Left lobe of liver (tissue), 2 donors: ENCODE measurements at places on chromosomes 13 and 19.

GRCh38 chr19:1690699-1691307, 38.4 kb upstream of the TCF3 start:
- DNase-seq, result no peak

GRCh38 chr13:58850161-58850560, 1218.6 kb downstream of the PCDH17 start:
- no peak for DNase-seq

GRCh38 chr19:925087-925525, 729 bp upstream of the ARID3A start:
- no peak for DNase-seq

- no peak for DNase-seq
Observed at GRCh38 chr13:35159041-35159440, 217.0 kb downstream of the NBEA start.

GRCh38 chr19:29520390-29520789, 5.4 kb upstream of the VSTM2B start:
- no peak for DNase-seq

- peak; percentile 95 for DNase-seq
Observed at GRCh38 chr13:50124536-50125303, 109.5 kb downstream of the KCNRG start.

- no peak for DNase-seq
Observed at GRCh38 chr13:35984776-35985453, 146.3 kb downstream of the DCLK1 start.

DNA sequence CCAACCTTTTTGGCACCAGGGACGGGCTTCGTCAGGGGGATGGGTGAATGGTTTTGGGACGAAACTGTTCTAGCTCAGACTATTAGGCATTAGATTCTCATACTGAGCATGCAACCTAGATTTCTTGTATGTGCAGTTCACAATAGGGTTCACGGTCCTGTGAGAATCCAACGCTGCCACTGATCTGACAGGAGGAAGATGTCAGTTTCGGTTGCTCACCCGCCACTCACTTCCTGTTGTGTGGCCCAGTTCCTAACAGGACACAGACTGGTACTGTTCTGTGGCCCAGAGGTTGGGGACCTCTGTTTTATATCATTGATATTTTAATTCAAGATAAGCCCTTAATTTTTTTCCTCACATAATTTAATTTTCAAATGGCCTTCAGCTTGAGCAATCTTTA, 26.7 kb upstream of the TDRD3 start:
- DNase-seq, result no peak

DNA sequence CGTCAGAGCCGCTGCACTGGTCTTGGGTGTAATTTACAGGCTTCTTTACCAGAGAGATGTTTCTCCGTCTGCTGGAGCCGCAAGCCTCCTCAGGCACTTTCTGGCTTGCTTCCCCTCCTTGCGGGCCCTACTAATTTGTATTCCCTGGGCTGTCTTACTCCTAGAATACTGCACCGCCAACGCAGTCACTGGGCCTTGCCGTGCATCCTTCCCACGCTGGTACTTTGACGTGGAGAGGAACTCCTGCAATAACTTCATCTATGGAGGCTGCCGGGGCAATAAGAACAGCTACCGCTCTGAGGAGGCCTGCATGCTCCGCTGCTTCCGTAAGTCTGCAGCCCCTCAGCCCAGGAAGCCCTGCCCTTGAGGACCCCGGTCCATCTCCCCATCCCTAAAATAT, 14.1 kb upstream of the C19orf33 start:
- no peak for DNase-seq

GRCh38 chr13:42653679-42654078, 79.7 kb downstream of the TNFSF11 start:
- no peak for DNase-seq

- peak; percentile 69 for DNase-seq
Observed at GRCh38 chr19:16702123-16702522, 17.5 kb upstream of the NWD1 start.

GRCh38 chr19:18321734-18322102, 1.2 kb downstream of the LSM4 start:
- DNase-seq, result no peak

- DNase-seq, result no peak
Observed at GRCh38 chr19:23402388-23402787, 7.1 kb upstream of the ZNF91 start.

GRCh38 chr13:28877408-28877807, 57.3 kb downstream of the MTUS2 start:
- DNase-seq, result no peak

DNA sequence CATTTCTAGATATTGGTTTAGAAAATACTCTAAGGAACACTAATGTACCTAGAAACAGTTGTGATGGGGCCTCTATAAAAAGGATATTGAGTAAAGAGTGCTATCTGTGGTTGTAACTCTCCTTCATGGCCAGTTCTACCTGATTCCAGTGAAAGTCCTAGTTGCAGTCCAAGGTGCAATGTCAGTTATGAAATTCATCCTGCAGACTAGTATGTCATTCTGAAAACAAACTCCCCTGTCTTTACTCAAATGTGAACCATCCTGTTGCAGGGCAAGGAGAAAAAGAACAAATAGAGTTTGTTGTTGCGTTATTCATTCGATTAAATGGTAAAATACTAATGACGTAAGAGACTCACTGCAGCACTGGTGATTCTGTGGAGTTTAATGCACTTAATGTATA, 18.3 kb upstream of the N4BP2L1 start:
- no peak for DNase-seq
